ENCODE measurements at places on chromosomes 3 and 15.

- DNase-seq, result no peak
Observed at GRCh38 chr3:152302521-152303021, 33.8 kb downstream of the MBNL1 start.

DNA sequence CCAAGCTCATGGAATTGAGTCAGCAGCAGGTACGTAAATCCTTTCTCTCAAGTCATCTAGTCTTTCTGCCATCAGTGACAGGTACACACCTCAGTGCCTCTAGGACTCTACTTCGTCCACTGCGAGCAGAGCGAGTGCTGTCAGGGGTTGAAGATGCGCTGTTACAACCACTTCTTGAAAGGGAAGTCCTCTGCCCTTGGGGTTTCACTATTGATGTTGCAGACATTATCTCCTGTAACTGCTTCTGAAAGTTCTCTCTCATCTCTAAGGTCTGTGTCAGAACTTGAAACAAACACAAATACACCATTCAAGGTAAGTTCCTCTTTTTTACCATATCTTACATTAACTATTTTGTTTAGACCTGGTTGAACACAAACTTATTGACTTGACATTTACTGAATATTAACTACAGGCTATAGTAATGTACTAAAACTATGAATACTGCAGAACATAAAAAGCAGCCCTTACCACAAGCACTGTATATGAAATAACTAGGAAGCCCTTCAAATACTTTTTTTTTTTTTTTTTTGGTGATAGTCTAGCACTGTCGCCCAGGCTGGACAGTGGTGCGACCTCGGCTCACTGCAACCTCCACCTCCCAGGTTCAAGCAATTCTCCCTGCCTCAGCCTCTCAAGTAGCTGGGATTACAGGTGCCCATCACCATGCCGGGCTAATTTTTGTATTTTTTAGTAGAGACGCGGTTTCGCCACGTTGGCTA is 41.5 kb downstream of the TOPBP1 start:
- DNase-seq, result no peak

DNA sequence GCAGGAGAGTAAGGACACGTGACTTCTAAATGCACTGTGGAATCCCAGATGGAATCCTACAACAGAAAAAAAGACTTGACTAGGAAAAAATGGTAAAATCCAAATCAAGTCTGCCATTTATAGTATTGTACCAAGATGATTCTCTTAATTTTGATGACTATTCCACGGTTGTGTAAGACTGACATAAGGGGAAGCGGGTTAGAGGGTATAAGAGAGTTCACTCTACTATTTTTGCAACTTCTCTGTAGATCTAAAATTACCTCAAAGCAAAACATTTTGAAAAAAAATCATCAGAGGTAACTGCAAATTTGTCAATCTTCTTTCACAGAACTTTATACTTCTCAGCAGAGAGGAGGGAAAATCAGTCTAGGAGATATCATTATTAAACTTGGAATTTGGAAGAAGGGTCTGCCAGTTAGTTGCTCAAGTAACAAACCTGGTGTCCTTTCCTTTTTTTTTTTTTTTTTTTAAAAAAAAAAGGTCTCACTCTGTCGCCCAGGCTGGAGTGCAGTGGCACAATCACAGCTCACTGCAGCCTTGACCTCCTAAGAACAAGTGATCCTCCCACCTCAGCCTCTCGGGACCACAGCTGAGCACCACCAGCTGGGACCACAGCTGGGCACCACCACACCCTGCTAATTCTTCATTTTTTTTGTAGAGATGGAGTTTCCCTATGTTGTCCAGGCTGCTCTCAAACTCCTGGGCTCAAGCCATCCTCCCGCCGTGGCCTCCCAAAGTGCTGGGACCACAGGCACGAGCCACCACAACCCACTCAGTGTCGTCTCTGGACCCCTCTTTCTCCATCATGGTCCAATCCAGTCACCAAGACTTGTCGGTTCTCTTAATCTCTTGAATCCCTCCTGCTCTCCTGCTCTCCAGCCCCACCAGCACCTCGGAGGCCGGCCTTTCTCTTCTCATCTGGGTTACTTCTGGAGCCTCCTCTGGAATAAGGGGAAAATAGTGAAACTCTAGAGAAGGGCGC is 14.9 kb upstream of the HES1 start:
- no peak for DNase-seq

GRCh38 chr15:23857028-23857641 is 170.0 kb upstream of the NDN start:
- DNase-seq, result no peak

GRCh38 chr15:47289656-47290055 is 427.6 kb upstream of the SEMA6D start:
- no peak for DNase-seq

DNA sequence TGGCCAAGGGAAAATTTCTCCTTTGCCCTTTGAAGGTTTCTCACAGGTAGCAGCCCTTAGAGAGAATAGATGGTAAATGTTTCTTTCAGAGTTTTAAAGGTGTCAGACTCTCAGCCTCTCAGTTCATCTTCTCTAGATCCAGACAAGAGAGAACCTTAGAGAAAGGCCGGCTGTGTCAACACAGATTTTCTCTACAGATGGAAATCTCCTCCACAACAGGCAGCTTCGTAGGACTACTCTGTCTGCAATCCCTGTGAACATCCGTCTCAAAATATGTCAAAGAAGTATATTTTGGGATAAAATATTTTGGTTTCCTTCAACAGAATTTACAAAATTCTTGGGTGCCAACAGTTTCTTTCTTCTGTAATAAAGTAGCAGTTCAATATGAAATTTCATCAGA is 282.1 kb upstream of the POU1F1 start:
- DNase-seq, result no peak

DNA sequence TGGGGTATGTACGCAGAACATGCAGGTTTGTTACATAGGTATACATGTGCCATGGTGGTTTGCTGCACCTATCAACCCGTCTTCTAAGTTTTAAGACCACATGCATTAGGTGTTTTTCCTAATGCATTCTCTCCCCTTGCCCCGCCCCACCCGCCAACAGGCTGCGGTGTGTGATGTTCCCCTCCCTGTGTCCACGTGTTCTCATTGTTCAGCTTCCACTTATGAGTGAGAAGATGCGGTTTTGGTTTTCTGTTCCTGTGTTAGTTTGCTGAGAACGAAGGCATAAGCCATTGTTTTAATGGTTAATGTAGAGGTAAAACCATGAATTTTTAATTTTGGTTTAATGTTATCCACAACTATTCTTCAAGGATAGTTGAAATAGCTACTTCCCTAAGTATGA is 346.8 kb upstream of the EPHA6 start:
- DNase-seq, result no peak

DNA sequence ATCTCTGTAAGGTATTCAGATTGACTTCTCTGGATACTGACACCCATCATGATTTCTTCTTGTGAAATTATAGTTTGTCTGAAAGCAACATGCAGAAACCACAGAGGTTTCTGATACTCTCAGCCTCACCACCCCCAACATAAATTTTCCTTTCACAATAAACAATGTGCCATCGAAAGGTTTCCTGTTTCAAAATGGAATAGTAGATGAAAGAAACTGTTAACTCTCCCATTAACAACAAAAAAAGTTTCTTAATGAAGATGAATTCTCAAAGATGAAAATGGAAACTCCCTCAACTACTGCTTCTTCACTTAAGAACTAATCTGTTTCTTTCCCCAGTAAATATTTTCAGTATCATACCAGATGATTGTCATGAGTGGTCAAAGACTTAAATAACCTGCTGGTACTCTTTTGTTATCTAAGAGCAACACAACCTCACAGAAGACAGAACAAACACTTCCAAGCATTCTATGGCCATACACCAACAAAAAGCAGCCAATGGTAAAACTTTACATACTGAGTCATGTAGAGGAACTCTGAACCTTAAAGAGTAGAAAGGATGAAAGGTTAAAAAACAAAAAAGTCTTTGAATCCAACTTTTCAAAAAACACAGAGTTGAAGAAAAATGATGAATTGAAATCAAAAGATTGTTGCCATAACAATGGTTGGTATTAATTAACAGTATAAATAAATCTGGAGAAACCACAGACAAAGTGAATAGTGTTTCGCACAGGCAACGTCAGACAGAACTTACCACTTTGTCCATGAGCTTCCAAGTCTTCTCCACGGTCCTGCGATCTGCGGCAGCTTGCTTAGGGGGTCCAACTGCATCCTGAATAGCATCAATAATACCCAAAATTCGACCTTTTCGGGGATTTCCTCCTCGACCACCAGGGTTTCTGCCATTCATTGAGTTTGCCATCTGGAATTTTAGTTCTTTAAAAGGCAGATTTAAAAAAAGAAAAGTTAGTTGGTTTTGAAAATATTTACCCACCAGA is 1.9 kb downstream of the CBLB start:
- no peak for DNase-seq

DNA sequence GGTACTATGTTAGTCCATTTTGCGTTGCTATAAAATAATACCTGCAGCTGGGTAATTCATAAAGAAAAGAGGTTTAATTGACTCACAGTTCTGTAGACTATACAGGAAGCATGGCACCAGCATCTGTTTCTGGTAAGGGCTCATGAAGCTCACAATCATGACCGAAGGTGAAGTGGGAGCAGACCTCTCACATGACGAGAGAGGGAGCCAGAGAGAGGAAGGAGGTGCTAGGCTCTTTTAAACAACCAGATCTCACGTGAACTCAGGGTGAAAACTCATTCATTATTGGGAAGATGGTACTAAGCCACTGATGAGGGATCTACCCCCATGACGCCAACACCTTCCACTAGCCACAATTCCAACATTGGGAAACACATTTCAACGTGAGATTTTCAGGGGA is 301.7 kb upstream of the MDFIC2 start:
- no peak for DNase-seq

GRCh38 chr15:52097180-52097579 is 15.4 kb downstream of the BCL2L10 start:
- DNase-seq, result no peak

- no peak for DNase-seq
Observed at GRCh38 chr3:44130249-44130648, 111.4 kb upstream of the TOPAZ1 start.

- no peak for DNase-seq
Observed at GRCh38 chr3:138960417-138960852, 13.4 kb downstream of the FOXL2NB start.

- DNase-seq, result no peak
Observed at GRCh38 chr15:25830844-25831451, 32.2 kb downstream of the ATP10A start.

GRCh38 chr3:182201456-182202168 is 489.9 kb downstream of the SOX2 start:
- DNase-seq, result no peak

- no peak for DNase-seq
Observed at GRCh38 chr15:85414495-85414894, 34.1 kb downstream of the AKAP13 start.

- no peak for DNase-seq
Observed at GRCh38 chr3:49754536-49754935, 30.8 kb upstream of the GMPPB start.

DNA sequence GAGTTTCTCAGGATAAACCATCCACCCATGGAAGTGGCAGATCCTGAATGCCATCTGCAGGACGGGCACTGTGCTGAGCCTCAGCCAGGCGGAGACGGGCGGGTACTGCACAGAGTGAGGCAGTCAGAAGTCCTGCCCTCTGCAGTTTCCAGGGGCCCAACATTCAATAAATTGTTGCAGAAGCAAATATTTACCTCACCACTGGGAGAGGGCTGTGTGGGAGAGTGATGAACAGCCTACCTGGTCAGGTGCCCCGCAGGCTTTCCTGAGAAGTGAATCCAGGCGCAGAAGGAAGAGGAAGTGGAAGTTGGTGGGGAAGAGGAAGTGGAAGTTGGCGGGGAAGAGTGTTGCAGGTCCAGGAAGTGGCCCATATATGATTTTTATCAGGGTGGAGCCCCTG is 100.8 kb downstream of the SLCO3A1 start:
- DNase-seq, result no peak

GRCh38 chr15:22980189-22981050 is at the start of gene CYFIP1:
CYFIP1 (minus strand) TSS chr15:22980368; CDS start chr15:22947285, 33,083 bp downstream.
- no peak for DNase-seq

- no peak for DNase-seq
Observed at GRCh38 chr3:140552898-140553297, 125.0 kb upstream of the TRIM42 start.

DNA sequence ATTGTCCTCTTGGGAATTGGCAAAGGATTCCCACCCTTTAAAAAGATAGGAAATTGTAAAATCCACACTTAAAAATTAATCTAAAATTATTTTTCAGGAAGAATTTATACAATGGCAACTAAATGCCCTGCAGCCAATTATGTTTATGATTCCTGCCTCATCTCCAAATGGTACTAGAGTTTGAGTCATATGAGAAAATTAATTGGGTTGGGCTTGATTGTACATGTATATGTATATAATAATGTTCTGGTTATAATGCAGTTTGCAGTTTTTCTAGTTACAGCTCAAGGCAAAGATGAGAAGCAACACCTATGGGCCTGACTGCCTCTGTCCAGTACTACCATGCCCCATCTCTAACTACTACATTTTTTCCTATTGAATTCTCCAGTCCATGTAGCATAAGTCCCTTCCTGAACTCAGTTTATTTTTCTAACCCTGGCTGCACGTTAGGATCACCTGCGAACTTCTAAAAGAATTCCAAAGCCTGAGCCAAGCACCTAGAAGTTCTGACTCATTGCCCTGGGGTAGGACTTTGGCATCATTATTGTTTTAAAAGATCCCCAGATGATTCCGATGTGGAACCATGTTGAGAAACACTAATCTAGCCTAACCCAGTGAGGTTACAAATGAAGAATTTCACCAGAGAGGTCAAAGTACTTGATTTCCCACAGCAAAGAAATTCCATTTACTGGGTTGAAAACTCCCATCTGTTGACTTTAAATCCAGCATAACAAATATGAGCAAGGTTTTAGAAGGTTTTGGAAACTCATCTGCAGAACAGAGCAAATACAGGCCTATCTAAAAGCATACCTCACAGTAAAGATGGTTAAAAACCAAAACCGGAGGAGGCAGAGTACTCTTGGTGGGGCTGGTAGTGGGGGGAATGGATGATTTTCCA is 19.4 kb downstream of the TGFBR2 start:
- no peak for DNase-seq

GRCh38 chr15:59819092-59819491 is 130.0 kb upstream of the BNIP2 start:
- DNase-seq, result no peak

GRCh38 chr15:67805666-67806516 is 19.4 kb upstream of the SKOR1 start:
- no peak for DNase-seq

DNA sequence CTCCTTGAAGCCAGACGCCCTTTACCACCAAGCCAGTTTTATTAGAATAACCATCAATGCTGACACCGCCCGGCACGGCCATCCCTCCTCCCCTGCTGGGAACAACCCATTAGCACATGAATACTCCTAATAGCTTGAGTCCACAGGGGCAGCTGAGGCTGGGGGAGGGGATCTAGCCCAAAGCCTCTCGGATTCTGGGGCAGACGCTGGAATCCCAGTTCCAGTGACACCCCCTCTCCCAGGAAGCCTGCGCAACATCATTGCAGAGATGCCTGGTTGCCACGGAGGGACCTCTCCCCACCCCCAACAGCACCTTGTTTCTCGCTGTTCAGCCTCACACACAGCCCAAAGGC is 1.2 kb upstream of the LINGO1 start:
- DNase-seq, result no peak

DNA sequence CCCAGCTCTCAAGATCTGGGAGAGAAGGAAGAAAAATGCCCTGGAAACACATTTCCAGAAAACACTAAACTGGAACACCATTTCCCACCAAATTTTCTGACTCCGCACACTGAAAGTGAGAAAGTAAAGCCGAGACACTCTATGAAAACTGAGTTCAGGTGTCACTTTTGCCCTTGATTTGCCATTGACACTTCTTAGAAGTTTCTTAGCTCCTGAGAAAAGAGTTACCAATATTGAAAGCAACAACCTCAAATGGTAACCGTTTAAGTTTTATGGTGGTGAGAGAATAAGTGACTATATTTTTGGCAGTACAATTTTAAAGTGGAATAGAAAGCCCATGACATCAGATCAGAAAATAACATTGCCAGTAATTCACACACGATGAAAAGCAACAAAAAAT is 39.0 kb downstream of the CD86 start:
- DNase-seq, result no peak

Measured in activated CD8-positive, alpha-beta memory T cell treated with anti-CD3 and anti-CD28 coated beads for 1 hour (primary cell).